Lower leg skin (tissue), 4 donors: ENCODE measurements at places on chromosomes 13 and 19.

DNA sequence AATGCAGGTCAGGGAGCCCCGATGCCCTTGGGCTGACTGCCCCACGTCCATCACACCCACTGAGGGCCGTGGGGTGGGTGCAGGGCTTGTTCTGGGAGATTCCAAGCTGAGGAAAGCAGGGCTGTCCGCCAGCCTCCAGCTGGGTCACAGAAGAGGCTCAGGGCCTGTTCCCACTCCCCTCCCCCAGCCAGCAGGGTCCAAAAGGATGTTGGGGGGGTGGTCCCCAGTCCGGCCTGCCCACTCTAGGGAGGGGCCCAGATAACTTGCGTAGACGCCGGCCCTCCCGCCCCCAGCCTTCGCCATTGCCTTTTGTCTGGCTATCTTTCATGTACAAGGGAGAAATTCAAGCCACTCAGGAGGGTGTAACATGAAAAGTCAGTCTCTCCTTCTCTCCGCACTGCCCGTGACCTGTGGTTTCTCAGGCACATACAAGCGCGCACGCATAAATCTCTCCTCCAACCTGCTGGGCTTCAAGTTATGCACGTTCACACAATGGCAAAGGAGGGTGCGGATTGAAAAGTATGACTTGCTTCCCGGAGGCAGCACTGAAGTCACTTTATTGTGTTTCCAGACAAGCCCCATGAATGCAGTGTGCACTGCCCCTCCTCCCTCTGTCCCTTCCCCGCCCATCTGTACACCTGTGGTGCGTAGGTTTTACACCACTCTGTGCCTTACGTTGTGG lies 20.2 kb downstream of the CARM1 start:
- DNase-seq, result no peak

DNA sequence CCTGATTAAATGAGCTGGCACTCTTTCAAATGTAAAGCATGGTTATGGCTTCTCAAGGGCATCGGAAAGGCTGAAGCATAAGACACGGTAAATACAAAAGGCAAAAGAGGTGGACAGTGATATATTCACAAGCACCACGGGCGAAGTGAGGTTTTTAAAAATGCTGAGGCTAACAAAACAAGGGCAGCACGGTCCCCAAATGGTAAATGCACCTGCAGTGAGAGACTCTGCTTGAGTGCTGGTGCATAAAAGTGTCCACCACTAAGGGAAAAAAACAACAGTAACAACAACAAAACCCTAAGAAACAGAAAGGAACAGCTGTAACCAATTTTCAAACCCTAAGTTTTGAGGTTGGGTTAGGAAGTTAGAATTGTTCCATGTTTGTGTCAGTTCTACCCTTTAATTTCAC lies 234.9 kb downstream of the PCDH9 start:
- DNase-seq, result no peak

DNA sequence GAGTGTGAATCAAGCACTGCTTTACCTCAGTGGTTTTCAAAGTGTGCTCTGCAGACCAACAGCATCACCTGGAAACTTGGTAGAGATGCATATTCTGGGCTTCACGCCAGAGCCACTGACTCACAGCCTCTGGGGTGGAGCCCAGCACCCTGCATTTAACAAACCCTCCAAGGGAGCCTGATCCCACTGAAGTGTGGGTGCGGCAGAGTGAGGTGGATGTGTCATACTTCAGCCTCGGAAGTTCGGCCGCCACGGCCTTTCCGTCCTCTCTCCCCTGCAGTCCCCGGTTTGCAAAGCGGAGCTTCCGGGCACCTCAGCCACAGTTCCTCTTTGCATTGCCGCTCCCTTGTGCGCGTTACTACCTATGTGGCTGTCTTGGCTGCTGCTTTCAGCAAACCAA lies 33.3 kb upstream of the MICU2 start:
- DNase-seq, result no peak

GRCh38 chr13:76745261-76746200 lies 140.7 kb downstream of the KCTD12 start:
- DNase-seq, result no peak

DNA sequence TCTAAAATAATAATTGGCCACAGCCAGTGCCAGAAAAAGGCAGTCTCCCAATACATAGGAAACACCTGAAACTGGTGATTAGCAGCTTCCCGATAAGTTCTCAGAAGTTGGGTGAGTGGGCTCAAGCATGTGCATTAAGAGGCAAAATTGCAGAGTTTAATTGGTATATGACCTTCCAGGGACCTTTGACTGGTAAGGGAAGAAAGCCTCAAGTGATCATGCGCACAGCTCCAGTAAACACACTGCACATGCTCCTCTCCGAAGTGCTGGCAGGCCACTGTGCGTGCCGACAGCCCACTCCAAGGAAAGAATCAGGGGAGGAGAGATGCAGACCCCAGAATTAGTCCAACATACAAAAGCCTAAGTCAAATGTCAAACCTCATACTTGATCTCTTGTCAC lies 18.9 kb upstream of the CEACAM8 start:
- no peak for DNase-seq

GRCh38 chr19:29833614-29834261 lies 21.9 kb downstream of the CCNE1 start:
- no peak for DNase-seq

DNA sequence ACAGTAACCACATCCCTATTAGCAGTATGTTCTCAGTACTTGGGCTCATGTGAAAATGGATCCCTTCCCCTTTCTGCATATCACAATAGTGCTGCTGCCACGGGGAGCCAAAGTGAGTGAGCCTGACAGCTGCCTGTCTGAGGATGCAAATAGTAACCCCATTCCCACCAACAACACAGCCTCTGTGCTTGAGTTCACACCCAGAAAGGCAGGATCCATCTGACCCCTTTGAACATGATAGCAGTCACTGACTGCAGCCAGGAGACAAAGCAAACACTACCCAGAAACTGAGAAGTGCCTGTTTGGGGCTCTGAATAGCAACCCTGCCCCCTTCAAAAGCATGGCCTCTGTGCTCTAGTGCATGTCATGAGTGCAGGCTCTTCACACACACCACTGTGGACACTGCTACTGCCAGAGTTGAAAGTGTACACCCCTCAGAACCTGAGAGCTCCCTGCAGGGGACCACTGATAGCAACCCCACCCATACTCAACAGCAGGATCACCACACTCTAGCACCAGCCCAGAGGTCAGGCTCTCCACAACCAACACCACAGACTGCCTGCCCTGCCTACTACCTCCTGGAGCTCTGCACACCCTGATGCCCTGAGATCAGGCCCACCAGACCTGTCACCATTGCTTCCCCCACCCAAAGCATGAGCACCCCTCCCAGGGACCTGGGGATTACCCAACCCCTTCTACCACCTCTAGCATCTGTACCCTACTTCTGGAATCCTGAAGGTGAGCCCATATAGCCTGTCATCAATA lies 1563.5 kb upstream of the PRR20A start:
- no peak for DNase-seq

GRCh38 chr13:51453207-51453958 lies 547 bp upstream of the INTS6 start:
- DNase-seq, result peak; percentile 77

DNA sequence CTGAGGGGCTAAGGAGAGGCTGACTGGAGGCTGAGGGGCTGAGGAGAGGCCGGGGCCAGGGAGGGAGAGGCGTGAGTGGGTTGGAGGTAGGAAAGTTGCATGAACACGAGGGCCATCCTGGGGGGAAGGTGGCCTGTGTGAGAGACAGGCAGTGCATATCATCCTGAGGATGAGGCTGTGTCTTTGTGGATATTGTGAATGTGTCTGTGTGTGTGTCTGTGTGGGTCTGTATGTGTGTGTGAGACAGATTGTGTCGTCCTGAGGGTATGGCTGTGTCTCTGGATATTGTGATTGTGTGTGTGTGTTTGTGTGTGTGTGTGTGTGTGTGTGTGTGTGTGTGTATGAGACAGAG lies 422 bp downstream of the ZNF71 start:
- DNase-seq, result no peak

GRCh38 chr13:96053003-96053703 lies at the start of gene UGGT2:
Gene UGGT2 (minus strand): TSS chr13:96053401. CDS start chr13:96053312, 89 bp downstream.
- peak; percentile 85 for DNase-seq

GRCh38 chr19:17170538-17171297 lies 44.4 kb upstream of the USE1 start:
- no peak for DNase-seq

- DNase-seq, result no peak
Observed at GRCh38 chr13:103531278-103531677, 465.1 kb upstream of the SLC10A2 start.

- DNase-seq, result no peak
Observed at GRCh38 chr19:58584498-58585441, 11.6 kb upstream of the MZF1 start.

DNA sequence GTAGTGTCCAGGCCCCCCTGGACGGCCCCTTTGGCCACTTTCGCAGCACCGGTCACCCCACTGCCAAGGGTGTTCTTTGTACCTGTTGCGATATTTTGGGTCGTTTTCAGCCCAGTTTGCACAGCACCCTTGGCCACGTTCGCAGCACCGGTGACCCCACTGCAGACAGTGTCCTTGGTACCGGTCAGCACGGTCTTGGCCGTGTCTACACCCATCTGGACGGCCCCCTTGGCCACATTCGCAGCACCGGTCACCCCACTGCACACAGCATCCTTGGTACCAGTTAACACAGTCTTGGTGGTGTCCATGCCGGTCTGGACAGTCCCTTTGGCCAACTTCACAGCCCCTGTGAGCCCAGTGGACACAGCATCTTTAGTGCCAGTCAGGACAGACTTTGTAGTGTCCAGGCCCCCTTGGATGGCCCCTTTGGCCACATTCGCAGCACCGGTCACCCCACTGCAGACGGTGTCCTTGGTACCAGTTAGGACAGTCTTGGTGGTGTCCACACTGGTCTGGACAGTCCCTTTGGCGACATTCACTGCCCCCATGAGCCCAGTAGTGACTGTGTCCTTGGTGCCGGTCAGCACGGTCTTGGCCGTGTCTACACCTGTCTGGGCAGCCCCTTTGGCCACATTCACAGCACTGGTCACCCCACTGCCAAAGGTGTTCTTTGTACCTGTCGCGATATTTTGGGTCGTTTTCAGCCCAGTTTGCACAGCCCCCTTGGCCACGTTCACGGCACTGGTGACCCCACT lies 6.8 kb downstream of the PLIN4 start:
- no peak for DNase-seq

DNA sequence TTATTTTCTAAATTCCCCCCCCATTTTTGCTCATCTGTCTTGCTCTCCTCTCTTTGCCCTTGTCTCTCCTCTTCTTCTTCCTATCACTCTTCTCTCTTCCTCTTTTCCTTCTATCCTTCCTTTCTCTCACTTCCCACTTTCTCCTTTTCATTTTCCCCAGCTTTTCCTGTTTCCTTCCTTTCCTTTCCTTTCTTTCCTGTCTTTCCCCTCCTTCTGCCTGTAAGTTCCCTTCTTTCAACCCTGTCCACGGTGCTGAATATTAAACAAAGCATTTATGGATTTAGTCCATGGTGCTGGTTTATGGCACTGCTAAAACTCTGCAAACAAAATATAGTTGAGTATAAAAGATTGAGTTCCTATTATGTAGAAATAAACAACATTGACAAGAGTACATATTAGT lies 27.6 kb downstream of the SCEL start:
- no peak for DNase-seq

DNA sequence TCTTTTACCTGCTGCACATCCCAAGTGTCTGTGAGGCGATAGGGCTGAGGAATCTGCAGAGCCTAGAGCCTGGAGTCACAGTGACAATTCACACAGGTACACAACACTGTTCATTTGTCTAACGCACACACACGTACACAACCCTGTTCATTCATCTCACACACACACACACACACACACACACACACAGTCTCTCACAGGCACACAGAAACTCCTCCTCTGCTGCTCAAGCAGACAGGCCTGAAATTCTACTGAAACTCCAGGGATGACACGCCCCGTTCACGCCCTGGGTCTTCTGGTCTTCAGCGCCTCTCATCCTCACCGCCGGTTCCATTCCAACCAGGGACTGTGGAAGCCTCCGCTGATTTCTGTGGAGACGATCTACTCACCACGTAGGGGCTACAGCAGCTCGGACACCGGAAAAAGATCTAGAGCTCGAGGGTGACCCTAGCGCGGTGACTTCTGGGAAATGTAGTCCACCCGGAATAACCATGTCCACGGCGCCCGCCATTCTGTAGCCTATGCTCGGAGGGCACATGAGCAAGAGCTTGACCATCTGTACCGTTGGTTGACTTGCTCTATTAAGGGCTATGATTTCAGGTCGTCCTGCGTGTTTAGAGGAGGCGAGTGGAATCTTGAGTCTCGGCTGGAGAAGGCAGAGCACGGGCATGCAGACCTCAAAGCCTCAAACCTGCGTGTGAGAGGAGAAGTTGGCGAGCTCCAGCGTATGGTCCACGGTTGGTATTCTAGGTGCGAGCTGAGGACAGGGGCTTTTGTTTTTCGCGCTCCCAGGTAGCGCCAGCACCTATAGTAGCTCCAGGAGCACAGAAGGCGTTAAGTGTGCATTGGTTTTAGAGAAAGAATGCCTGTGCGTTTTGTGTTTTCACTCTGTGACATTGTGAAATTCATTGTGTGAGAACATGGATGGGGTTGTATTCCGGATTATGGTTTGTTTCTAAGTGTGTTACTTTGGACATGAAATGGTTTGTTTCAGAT lies 33.4 kb downstream of the ZNF45 start:
- peak; percentile 92 for DNase-seq

GRCh38 chr13:110446575-110446890 lies 115.0 kb downstream of the RAB20 start:
- DNase-seq, result peak; percentile 83

- DNase-seq, result no peak
Observed at GRCh38 chr19:42301646-42302203, at the start of gene PRR19. Gene PRR19 (plus strand): TSS chr19:42302132. CDS start chr19:42309585, 7,453 bp downstream.

- no peak for DNase-seq
Observed at GRCh38 chr13:98523455-98524102, 53.3 kb downstream of the STK24 start.

DNA sequence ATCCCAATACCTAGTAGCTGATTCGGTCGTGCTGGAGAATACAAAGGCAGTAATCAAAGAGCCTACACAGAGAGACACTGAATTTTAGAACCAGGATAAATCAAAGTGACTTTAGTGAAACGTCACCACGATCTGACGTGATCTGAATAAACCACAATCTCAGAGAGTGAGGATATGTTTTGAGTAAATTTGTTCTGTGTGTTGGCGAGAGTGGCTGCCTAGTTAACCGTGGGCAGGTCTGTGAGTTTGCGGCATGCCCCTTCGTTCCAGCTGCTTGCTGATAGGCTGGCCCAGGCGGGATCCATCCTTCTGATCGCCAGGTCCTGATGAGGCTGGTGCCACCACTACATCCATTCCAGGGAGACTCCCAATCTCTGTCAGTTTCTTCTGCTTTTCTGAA lies 40.4 kb downstream of the LRCH1 start:
- no peak for DNase-seq

GRCh38 chr19:8526345-8527091 lies 12.6 kb upstream of the ZNF414 start:
- peak; percentile 90 for DNase-seq

DNA sequence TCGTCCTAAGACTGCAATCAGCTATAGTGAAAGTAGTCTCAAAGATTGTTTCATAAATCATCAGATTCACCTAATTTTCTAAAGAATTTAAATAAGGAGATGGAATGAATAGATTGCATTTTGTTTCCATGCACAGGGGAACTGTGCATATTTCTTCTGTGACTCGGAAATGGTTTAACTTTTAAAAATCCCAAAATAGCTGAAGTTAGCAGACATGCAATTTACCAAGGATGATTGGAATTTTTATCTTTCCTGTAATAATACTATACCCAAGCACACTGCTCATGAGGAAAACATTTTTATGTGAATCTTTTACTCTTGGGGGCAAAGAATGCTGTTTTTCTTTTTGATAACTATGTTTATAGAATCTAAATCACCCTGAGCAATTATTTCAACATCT lies 15.0 kb upstream of the LMO7 start:
- no peak for DNase-seq

GRCh38 chr13:95251641-95252040 lies 49.6 kb downstream of the ABCC4 start:
- DNase-seq, result peak; percentile 74

- no peak for DNase-seq
Observed at GRCh38 chr13:46712524-46712923, 84.4 kb downstream of the ESD start.
